NCI-H1436 treated with DMSO at 0.1 percent for 48 hours (cell line): ENCODE measurements at places on chromosomes 4 and X.

DNA sequence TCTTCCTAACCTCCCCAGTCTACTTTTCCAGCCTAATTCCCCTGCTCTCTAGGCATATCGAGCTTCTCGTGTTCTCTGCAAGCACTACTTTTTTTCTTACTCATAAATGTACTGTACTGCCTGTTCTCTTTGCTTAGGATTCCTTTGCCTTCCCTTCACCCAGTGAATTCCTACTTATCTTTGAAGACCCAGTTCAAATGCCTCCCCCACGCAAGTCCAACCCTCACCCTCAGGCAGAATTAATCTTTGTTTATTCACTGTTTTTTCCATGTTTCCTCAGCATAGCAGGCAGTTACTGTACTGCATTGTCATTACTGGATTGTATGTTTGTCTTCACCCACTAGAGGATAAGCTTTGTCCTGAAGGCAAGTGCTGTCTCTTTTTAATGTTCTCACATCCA lies 287.7 kb downstream of the BMPR1B start:
- no peak for DNase-seq

- DNase-seq, result no peak
Observed at GRCh38 chrX:132267392-132267791, 48.1 kb upstream of the RAP2C start.

DNA sequence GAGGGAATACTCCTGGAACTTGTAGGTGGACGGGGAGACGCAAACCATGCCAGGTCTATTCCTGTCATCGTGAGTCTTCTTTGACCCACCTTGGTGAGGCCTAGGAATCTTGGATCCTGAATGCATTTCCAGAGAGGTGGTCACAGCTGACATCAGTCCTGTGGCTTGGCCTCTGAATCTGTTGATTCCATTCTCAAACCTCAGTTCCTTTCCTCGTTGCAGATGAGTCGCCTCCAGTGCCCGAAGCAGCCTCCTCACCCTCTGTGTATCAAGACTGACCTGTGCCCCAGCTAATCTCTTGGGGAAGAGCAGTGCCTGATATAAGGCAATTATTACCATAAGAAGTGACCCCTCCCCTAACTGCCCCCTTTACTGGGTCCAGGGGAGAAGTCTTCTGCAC lies 118.1 kb downstream of the SMIM20 start:
- no peak for DNase-seq

GRCh38 chr4:65960751-65961150 lies 290.5 kb upstream of the EPHA5 start:
- DNase-seq, result no peak

- no peak for DNase-seq
Observed at GRCh38 chr4:14943749-14944148, 58.5 kb upstream of the CPEB2 start.

- DNase-seq, result peak; percentile 5
Observed at GRCh38 chr4:100060765-100061416, 110.8 kb upstream of the H2AZ1 start.

- DNase-seq, result no peak
Observed at GRCh38 chr4:6714954-6715353, 1.0 kb upstream of the BLOC1S4 start.

GRCh38 chr4:52234561-52235440 lies 183.7 kb downstream of the SPATA18 start:
- DNase-seq, result no peak

GRCh38 chrX:103613362-103613890 lies 5.7 kb downstream of the TCEAL3 start:
- DNase-seq, result no peak

DNA sequence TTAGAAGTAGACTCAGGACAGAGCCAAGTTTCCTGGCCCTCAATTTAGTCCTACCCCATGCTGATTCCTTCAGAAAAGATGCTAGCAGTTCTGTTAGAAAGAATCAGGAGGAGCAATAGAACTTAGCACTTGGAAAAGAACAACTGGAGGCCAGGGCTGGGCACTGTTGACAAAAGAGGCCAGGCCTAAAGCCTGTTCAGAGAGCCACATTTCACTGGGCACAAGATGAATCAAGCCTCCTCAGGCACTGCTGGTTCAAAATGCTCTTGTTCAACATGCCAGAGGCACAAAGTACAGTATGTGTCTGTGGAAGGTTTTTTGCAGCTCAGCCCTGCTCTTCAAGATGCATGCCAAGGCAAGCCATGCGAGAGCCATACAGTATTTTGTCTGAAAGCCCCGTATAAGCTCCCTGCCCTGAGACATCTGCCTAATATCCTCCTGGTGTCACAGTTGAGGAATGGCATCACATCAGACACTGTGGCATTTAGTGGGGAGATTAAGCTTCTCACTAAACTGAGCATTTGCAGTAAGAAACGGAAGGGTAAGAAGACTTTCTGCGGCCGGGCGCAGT lies 53.7 kb downstream of the RASL11B start:
- no peak for DNase-seq

DNA sequence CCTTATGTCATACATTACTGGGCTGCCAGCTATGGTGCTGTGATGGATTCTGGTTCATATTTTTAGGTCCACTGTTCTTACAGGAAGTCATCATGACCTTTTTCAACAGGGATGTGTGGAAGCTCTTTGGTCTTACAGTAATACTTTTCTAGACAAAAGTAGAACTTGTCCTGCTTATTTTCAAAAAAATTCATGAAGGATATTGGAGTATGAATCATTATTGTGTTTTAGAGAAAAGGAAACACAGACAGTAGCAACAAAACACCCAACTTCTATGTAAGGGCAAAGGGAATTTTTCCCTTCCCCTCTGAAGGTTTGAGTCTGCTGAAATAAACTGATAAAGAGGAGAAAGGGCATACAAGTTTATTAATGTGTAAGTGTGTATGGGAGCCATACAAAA lies 54.7 kb upstream of the FAM9C start:
- DNase-seq, result no peak

DNA sequence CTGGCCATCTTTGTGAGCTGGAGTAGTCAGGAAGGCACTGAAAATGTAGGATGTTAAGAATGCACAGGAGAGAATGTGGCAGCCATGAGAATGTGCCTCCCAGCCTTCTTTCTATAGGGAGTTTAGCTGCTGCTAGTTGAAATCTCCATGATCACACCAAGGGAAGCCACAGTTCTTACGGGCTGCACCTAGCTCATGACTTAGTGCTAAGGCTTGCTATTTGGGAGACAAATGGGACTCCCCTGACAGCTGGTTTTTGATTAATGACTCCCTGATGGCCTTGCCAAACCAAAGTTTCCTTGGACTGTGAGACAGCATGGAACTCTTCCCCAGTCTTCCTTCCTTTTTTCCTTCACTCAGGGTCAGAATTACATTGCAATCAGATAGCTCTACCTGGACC lies 9.2 kb downstream of the CTSO start:
- DNase-seq, result no peak
